ENCODE measurements at places on chromosomes 11 and 22.

DNA sequence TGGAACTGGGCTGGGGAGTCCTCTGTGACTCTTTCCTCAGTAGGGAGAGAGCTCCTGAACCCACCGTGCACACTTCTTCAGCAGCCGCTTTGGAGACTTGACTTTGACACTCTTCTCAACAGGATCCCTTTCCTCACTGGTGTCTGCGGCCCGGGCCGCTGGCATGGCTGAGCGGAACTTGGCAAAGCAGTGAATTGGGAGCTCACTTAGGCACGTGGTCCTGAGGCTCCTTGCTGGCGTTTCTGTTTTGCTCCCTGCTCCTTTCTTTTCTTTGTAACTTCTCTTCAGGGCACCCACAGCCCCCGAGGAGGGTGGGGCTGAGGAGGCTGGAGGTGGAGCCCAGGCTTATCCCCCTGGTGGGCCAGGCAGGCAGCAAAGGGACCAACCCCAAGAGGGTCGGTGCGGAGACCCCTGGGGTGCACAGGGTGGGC lies 8.4 kb upstream of the KCNQ1OT1 start:
- no peak for DNase-seq

GRCh38 chr11:74279256-74279655 lies 32.2 kb downstream of the P4HA3 start:
- DNase-seq, result no peak

DNA sequence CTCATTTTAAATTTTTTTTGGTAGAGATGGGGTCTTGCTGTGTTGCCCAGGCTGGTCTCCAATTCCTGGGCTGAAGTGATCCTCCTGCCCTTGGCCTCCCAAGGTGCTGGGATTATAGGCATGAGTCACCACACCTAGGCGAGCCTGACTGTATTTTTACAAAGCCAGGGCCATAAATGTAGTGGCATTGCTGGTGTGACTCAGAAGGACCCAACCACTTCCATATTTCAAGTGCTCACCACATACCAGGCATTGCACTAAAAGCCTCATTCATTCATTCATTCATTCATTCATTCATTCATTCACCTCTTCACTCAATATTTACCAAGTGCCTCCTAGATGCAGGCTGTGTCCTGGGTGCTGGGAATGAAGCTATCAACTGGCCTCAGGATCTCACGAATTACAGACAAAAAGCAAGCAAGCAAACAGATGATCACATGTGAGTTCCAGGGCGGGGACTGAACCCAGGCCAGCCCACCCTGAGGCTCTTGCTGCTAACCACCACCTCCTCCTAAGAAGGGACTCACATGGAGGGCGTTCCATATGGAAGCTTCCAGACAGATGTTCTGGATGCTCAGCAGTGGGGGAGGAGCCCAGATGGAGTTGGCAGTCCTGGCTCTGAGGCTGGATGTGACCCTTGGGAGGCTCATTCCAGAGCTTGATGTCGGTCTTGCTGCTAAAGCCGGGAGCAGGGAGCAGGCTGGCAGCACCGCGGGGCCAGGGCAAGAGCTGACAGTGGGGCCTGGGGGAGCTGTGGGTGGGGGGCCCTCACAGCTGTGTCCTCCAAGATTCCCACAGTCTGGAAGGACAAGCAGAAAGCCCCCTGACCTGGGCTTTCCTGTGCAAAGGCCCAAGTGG lies 158.8 kb downstream of the CTTN start:
- peak; percentile 20 for DNase-seq

GRCh38 chr11:121213362-121213893 lies 79.1 kb upstream of the SC5D start:
- no peak for DNase-seq

DNA sequence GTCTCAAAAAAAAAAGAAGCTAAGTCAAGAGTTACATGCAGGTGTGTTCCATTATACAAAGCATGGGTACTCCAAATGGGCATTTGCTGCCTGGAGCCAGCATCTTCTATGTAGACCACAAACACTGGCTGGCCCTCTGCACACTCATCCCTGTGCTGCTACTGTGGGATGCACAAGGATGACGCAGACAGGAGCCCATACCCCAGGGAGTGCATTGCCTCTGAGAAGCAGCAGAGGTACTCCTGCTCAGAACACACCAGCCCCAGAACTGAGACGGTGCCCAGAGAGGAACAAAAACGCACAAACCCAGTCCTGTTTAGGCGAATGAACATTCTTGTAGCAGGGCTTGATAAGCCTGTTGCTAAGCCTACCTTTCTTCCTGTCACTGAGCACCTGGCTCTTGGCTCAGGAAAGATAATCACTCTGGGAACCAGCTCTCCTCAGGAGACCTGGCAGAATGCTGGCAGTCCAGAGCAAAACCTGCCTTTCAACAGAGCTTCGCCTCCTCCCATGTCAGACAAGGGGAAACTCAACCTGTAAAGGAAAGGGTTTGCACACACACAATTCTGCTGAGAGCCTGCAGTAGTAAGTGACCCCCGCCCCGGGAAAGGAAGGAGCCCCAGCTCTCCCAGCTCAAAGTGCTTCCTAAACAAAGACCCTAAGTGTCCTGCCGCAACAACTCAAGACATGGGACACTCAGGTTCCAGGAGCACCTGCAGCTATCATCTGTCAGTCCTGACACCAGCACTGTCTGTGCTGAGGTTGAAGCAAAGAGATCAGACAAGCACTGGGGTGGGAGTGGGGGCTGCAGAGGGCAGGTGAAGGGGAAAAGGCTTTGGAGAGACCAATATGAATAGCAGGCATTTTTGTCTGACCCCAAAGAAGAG lies 145.7 kb downstream of the TENM4 start:
- no peak for DNase-seq

GRCh38 chr22:48534395-48534958 lies 1293.2 kb downstream of the BRD1 start:
- no peak for DNase-seq

GRCh38 chr11:134040386-134041302 lies 28.2 kb upstream of the JAM3 start:
- DNase-seq, result peak; percentile 74

- no peak for DNase-seq
Measured at GRCh38 chr11:108322666-108323065, 99.8 kb downstream of the ATM start.

DNA sequence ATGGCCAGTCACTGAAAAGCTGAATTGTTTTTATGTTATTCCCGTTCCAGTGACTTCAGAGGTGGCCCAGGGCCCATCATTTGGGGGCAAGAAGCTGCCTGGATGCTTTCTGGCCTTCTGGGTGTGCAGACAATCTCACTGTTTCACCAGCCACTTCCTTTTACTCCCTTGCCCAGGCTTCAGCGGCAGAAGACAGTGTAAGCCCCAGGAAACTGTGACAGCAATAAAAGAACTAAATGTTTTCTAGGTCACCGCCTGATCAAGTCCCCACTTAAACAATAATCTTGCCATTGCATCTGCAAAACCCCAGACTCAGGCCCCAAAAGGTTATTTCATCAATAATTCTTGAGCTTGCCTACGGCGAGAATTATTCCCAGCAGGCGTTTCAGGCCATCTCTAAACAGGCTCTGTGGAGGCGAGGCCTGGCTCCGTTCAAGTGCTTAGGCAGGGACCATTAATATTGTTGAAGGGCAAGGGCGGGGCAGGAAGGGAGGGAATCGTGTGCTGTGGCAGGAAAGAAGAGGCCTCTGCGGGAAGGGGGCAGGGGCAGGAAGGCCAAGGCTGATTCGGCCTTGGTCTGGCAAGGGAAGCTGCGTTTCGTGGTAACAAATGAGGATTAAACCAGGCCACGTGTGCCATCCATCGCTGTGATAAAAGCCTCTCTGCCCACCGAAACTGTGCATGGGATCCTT lies 252.3 kb downstream of the KIRREL3 start:
- no peak for DNase-seq

DNA sequence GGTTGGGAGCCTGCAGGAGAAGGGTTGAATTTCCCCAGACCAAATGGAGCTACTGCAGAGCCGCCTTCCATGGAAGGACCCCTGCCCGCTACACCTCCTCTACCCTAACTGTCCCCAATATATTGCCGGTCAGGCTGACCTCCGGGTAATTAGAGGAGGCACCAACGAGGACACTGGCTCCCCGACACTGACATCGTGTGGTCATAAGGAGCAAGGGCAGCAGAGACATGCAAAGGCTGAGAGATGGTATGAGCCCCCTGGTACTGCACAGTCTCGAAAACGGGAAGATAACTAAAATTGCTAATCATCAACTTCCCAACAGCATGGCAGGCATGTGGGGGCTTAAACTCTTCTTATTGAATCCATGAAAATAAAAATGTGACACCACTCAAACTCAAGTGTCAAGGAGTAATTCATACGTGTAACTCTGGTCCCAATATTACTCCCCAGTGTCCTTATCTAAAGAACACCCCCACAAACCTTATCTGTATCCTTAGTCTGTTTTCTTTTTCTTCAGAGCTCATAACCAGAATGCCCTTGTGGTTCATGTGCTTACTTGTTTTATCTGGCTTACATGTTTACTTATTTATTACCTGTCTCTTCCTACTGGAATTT lies 4.4 kb downstream of the CAVIN3 start:
- no peak for DNase-seq

- DNase-seq, result no peak
Measured at GRCh38 chr11:68324241-68324640, 11.8 kb downstream of the LRP5 start.

DNA sequence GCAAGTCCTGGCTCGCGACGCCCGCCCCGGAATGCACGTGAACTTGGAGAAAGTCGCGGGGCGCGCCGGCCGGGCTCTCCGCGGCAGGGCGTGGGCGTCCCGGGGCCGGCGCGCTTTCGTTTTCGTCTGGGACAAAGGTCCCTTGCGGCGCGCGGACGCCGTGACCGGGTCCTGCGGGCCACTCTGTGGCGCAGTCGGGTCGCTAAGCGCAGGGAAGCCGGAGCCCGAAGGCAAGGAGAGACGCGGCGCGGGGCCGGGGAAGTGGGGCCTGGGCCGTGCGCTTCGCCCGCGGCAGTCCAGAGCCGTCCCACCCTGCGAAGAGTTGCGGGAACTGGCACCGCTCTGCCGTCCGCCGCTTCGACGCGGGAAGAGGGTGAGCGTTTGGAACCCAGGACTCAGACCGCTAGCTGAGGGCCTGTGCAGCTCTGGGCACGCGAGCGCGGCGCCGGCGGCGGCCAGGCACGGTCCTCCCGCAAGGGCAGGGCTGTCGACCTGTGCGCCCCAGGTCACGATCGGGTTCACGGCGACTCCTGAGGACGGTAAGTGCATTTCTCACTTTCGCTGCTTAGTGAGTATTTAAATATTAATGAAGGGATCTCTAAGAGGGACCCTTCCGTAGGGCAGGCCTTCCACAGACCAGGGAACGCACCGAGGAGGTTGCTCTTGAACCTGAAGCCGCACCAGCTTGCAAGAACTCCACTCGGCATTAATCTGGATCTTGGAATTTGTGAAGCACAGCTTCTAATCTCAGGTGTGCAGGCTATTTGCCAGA lies 78.0 kb upstream of the PPARA start:
- DNase-seq, result peak; percentile 32

- DNase-seq, result no peak
Measured at GRCh38 chr11:93579187-93579751, 36.1 kb upstream of the SMCO4 start.

GRCh38 chr11:72038491-72038890 lies 39.8 kb downstream of the IL18BP start:
- DNase-seq, result no peak

DNA sequence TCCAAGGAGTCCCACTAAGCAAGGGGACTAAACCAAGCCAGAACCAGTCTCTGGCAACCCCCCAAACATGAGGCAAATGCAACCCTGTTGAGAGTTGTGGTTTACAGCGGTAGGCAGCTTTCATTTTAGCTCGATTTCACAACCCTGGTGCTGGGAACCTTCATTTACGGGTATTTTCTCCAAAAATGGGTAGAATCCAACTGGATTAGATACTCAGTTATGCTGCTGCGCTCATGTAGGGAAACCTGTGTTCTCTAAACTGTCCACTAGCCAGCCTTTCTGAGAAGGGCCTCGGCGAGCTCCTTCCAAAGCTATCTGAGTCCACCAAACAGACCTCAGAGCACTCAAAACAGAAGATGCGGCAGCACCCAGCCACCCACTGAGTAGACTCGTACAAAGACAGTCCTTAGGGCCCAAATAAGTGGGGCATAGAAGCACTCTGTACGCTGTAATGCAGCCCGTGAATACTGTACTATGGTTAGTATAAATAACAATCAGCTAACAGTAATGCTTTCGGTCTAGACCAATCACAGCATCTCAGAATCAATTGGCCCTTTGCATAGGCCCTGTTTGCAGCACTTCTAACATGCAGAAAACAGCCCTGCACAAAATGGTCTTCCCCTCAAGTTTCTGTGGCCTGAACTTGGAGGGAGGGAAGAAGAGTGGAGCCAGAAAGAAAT lies 104.7 kb downstream of the ETS1 start:
- DNase-seq, result no peak

- no peak for DNase-seq
Measured at GRCh38 chr22:50734343-50734771, 3.6 kb upstream of the ACR start.

DNA sequence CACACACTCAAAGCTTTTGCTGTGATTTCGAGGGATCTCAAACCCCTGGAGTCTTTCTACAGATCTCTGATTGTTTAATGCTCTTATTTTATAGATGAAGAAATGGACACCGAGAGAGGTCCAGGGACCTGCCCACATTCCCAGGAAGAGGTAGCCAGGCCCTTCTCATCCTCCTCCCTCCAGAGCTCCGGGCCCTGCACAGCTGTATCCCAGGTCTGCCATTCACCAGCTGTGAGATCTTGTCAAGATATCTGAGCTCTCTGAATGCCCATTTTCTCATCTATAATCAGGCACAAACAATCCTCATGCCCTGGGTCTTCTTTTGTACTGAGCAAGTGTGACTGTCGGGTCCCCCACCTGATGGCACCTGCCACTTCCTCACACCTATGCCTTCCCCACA lies 98.2 kb upstream of the ALX4 start:
- no peak for DNase-seq
